GM10248 (cell line): ENCODE measurements at places on chromosomes 2 and 18.

DNA sequence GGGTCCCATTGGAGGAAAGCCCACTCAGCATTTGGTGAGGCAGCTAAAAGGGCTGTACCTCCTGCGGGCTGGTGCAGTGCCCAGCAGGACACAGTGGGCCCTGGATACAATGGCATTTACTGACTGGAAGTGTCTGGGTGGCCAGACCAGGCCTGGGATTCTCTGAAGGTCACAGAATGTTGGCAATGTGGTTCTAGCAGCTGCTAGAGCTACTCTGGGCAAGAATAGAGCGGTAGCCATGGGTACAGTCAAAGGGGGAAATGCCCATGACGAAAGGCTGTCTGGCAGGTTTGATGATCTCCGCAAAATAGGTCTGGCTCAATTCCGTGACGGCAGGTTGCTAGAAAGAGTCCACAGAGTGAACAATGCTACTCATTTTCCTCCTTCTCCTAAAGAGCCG lies 241.8 kb downstream of the AFF3 start:
- no peak for DNase-seq

DNA sequence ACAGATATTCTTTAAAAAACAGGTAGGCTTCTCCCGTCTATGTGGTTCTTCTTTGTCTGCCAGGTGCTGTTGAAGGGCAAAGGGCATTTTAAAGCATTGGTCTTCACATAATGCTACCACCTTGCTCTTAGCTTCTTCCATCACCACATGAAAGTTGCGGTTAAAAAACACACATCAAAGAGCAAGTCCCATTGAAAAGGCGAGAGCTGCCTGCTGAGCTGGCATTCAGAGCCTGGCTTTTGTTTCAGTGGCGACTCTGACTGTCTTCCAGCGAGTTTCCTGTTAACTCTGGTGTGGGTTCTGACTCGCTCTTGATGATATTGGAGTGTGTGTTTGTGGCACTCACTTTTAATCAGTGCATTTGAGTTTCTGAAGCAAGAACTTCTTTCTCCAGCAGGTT lies 624.9 kb upstream of the FANCL start:
- no peak for DNase-seq

- DNase-seq = no peak
Observed at GRCh38 chr18:22624176-22624575, 206.5 kb upstream of the CTAGE1 start.

GRCh38 chr18:56217406-56217805 lies 421.0 kb downstream of the TXNL1 start:
- no peak for DNase-seq

DNA sequence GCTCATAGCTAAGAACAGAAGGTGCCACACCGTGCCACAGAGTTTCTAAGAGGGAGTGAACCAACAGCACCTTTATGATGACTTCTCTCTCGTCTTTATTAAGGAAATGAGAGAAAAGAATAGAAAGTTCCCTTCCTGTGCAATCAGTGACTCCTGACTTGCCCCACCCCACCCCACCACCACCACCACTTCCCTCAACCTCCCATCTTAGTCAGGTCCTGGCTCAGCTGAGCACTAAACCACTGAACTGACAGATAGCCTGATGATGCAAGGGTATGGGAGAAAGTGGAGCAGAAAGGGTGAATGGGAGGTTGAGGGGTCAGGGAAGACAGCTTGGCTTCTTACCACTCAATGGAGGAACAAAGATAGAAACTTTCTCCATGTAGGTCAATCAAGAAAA lies 75.2 kb upstream of the RMDN2 start:
- DNase-seq = no peak

GRCh38 chr18:3397031-3397750 lies 52.8 kb upstream of the TGIF1 start:
- DNase-seq = no peak

DNA sequence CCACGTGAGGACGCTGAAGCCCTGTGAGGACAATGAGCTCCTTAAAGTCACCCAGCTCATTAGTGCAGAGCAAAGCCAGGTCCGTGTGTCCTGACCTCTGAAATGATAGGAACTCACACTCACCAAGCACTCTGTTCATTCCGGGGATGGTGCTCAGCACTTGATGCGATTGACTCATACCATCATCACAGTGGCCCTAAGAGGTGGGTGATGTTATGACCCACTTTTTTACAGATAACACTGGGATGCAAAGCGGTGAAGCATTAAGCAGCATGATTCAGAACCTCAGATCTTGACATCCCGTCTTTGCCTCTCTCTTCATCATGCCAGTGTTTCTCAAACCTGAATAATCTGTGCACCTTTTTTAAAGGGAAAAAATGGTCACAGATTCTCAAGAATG lies 234.8 kb downstream of the ALPK2 start:
- no peak for DNase-seq

DNA sequence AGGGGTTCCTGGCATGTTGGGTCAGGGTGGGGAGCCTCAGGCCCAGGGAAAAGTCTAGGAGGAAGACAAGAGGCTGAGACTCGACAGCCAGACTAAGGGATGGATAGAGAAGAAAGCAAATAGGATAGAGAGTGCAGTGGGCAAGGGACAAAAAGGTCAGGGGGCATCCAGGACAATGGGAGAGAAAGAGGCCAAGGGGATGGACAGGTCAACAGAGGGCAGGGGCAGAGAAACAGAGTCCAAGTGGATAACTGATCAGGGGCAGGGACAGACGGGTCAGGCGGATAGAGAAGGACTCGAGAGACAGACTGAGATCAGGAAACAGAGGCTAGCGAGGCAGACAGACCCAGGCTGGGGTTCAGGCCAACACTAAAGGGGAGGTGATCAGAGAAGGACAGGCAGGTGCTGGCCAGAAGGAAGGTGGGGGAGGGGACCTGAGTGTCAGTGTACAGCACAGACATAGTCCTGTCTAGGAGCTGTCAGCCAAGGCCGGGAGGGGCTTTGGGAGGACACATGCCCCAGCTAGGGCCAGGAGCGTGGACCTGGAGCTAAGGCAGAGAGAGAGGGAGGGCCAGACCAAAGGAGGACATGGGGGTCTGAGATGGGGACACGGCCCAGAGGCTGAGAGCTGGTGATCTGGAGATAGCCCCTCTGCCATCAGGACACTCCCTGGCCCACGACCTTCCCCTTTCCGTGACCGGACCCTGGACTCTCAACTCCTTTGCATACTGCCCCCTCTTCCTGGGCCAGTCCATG lies 12.2 kb downstream of the ASIC4 start:
- no peak for DNase-seq

GRCh38 chr2:149331023-149331400 lies 625 bp downstream of the LYPD6 start:
- DNase-seq = no peak

DNA sequence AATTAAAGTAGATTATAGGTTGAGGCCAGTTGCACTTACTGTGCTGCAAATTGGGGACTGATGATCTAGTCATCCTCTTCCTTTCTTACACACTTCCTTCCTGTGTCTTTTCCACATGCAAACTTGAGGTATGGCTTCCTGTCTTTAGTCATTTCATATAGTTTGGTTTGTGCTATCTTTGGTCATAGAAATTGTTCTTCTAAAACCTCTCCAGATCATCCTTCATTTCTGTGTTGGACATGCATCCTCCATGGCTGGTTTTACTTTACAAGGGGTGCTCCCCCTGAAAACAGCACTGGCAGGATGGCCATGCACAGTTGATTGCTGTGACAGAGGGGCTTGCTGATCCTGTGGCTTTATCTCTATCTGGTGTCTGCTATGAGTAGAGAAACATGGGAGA lies 36.5 kb downstream of the MGAT5 start:
- peak; percentile 14 for DNase-seq

DNA sequence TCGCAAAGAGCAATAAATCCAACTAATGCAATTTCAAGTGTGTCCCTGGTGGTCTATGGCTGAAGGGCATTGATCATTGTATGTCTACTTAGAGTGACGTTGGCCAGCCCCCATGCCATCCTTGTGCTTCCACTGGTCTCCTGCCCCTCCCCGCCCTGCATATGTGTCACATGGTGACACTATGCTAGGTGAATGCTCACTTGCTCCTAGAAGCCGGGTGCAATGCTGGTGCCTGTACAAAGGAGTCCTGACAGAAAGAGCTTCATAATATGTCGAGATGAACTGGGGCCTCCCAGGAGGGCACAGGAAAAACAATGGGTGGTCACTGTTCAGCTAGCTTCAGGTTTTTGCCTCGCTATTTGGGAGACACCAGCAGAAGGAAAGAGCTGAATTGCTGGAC lies 5.9 kb upstream of the TRABD2A start:
- no peak for DNase-seq

- DNase-seq = no peak
Observed at GRCh38 chr2:42504364-42505230, 10.8 kb upstream of the KCNG3 start.

GRCh38 chr18:57014772-57015413 lies 132.0 kb upstream of the BOD1L2 start:
- DNase-seq = no peak

DNA sequence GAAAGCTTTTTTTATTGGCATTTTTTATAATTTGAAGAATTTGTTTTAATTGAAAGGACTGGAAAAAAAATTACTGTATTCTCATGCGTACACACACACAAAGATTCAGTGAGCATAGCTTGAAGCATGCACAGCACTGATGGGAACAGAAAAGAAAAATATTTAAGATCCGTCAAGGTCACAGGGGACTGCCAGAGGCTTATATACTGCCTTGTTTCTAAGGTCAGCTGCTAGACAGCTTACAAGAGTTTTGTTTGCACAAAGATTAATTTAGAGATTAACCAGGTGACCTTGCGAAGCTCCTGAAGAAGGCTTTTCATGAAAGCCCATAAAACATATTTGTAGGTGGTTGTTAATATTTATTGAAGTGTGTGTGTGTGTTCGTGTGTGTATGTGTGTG lies 396.3 kb downstream of the TRIB2 start:
- DNase-seq = no peak

DNA sequence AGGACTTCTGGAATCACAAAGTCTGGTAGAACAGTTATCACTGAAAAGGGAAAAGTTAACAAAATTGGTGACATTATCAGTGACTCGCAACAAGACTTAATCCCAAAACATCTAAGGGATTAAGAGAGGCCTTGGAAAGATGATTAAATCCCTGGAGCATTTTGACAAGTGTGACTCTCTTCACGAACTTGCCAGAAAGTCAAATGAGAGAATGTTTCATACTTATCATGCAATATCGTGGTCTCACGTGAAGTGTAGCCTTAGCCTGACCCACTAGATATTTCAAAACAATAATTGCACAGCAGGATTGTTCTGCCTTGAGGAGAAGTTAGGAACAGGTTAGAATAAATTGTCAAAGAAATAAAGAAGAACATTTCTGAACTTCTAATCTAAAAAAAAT lies 104.5 kb downstream of the COL6A3 start:
- no peak for DNase-seq
